ENCODE measurements at places on chromosomes 1 and 21. TPM values are rescaled to one million over a fixed set of nuclear protein-coding genes. Genes with fewer than 3 reads are reported as not detected.

DNA sequence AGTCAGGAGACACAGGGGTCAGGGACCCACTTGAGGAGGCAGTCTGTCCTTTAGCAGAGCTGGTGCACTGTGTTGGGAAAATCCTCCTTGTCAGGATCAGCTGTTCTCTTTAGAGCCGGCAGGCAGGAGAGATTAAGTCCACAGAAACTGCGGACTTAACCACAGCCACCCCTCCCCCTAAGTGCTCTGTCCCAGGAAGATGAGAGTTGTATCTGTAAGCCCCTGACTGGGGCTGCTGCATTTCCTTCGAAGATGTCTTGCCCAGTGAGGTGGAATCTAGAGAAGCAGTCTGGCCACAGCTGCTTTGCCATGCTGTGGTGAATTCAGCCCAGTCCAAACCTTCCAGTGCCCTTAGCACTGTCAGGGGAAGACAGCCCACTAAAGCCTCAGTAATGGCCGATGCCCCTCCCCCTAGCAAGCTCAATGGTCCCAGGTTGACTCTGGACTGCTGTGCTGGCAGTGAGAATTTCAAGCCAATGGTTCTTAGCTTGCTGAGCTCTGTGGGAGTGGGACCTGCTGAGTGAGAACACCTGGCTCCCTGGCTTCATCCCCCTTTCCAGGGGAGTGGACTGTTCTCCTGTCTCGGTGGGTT is 172.8 kb downstream of the ST6GALNAC3 start:
- H3K4me1 ChIP-seq = no peaks in the 10 kb centered on the region
- H3K27me3 ChIP-seq = no peaks in the 10 kb centered on the region
- no peaks in the 10 kb centered on the region for H3K36me3 ChIP-seq
- no peak overlapping the region for H3K27ac ChIP-seq
- DNase-seq = no peak

DNA sequence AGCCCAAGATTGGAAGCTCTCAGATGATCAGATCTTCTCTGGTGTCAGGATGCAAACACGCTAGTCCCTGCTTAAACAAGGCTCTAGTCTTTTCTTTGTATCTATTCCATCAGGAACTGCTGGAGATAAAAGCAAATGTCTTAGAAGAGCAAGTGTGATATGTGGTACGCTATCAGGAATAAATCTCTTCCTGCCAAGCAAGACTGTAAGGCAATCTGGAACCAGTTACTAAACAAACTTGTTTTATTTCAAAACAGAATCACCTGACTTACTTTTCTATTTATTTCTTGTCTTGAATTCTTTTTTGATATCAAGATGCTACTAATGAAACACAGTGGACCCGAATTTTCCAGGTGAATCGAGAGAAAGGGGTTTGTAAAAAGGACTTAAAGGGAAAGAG is 139.9 kb upstream of the ZNF644 start:
- no peaks in the 10 kb centered on the region for H3K36me3 ChIP-seq
- no peaks in the 10 kb centered on the region for H3K27me3 ChIP-seq
- H3K27ac ChIP-seq = no peak overlapping the region
- no peak for DNase-seq
- H3K4me1 ChIP-seq = no peaks in the 10 kb centered on the region

Gene G0S2
- 11.2 TPM for total RNA-seq

Gene DYNLT5
- 1.4 TPM for total RNA-seq

Data from osteoblast (primary cell).